ENCODE measurements at places on chromosomes 3 and 15. TPM values are rescaled to one million over a fixed set of nuclear protein-coding genes. Genes with fewer than 3 reads are reported as not detected.

The CCR8 gene
- polyA plus RNA-seq: not detected

The EPHB3 gene
- polyA plus RNA-seq: 17.0 TPM

The EFCAB12 gene
- 1.4 TPM for polyA plus RNA-seq

The KCNAB1 gene
- 2.6 TPM for polyA plus RNA-seq

The RBM5 gene
- 17.3 TPM for polyA plus RNA-seq

The PLSCR2 gene
- not detected for polyA plus RNA-seq

The CHL1 gene
- 5.4 TPM for polyA plus RNA-seq

The KBTBD13 gene
- polyA plus RNA-seq: not detected

The GALNT15 gene
- 23.6 TPM for polyA plus RNA-seq

GRCh38 chr3:45881078-45882022 lies 5.0 kb upstream of the CCR9 start:
- DNase-seq: no peak

- no peak for DNase-seq
These were observed 125.6 kb downstream of the PLCH1 start for GRCh38 chr3:155619118-155619915.

DNA sequence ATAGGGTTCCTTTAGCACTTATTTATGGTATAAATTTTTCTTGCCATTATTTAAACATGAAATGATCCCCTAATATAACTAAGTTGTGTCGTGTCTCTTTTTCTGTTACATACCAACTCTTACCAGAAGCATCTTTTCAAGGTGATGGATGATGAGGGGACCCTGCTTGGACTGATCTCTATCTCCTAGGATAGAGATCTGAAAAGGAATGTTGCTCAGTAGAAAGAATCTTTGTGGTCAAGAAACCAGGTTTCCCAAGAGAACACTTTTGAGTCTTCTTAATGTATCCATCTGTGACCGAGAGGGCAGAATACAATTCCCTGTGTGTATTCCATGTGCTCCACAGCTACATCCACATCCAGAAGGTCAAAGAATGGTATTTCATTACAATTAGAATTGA lies 409.7 kb downstream of the MAGI1 start:
- DNase-seq: no peak

DNA sequence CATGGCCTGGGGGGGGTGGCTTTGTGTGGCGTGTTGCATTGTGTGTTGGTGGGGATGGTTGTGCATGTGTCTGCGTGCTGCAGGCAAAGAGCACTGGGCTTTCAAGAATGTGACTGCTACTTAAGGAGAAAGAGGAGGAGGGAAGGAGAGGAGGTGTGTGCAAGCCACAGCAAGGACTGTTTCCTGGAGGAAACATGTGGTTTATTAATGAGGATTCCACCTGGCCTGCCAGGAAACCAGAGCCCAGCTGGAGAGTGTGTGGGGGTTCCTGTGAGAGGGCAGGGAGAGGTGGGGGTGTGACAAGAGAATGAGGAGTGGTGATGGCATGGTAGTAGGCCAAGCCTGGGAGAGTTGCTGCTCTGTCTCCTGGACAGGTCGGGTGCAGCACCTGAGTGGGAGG lies 258.1 kb upstream of the ROPN1 start:
- no peak for DNase-seq

GRCh38 chr3:49076116-49076515 lies 17.8 kb downstream of the QRICH1 start:
- no peak for DNase-seq

DNA sequence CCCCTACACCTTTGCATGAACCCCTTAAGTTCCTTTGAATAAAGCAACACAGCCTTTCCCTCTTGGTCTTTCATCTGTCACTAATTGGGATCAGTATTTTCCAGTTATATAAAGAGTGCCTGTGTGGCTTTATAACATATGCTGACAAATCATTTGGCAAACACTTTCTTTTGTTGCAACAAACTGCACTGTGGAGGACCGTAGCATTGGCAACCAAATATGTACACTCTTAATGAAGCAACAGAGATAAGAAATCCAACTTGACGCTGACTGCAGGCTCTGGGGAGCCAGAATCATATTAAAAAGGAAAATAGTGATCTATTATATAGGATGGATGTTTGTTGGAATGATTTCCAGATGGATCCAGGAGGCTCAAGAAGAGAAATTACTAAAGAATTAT lies 120.1 kb upstream of the PRICKLE2 start:
- DNase-seq: peak; percentile 52
